ENCODE measurements at places on chromosomes 3 and 15. TPM values are rescaled to one million over a fixed set of nuclear protein-coding genes. Genes with fewer than 3 reads are reported as not detected.

DNA sequence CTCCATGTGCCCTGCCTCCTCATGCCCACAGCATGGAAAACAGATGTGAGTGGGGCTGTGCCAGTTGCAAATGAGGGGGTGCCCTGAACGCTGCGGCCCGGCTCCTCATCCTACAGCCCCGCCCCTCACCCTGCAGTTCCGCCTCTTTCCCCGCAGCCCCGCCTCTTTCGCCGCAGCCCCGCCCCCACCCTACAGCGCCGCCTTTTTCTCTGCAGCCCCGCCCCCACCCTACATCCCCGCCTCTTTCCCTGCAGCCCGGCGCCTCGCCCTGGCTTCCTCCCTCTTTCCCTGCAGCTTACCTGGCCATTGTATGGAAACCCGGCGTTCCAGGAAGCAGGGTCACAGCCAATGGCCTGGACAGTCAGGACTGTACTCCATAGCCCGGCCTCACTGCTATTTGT is 284.9 kb downstream of the TLE3 start:
- H3K4me1 ChIP-seq: peaks cover 6% of the 10 kb centered on the region
- no peak overlapping the region for H3K4me3 ChIP-seq
- no peak overlapping the region for H3K27ac ChIP-seq
- no peak for DNase-seq

Gene PAK6
- 0.07 TPM for total RNA-seq

Gene DUOXA1
- not detected for total RNA-seq

DNA sequence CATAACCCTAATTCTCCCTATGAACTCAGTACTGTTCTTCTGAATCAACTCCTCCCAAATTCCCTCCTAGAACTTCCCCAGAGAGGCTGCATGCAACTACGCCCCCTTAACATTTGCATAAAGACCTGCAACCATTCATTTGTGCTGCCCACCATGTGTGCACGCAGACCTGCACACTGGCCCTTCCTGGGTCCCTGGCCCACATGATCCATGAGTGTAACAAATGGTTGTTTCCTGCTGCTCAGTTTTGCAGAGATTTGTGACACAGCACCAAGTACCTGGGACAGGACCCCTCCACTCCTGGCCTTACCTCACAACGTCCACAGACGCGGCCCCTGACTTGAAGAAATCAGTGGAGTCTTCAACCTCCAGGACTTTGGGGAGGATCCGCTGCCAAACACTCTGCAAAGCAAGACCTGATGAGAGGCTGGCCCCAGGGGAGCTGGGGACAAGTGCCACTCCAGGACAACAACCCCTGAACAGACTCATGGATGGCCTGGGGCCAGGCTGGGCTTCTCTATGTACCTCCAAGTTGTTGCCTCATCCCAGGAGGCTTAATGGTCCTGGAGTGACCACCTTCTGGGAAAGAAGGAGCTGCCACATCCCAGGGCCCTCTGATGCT is 33.8 kb downstream of the ALDH1L1 start:
- no peaks in the 10 kb centered on the region for H3K27me3 ChIP-seq
- no peak for DNase-seq
- no peak overlapping the region for H3K4me3 ChIP-seq
- peaks cover 4% of the 10 kb centered on the region for H3K36me3 ChIP-seq
- H3K27ac ChIP-seq: no peak overlapping the region

DNA sequence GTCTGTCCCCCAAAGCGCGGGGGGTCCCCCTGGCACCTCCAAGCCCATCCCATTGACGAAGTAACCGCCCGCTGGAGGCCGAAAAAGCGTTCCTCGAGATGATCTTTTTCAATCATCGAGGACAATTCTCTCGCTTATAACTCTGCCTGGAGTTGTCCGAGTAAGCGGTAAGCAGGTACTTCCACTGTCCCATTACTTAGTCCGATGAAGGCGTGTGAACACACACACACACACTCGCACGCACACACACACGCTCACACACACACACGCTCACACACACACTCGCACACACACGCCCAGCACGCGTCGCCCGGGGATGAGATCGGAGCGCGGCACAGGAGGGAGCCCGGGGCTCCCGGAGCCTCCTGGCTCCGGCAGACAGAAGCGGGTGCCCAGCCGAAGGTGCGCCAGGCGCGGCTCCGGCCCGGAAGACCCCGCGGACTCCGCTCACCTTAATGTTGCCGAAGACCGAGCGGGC is 430 bp downstream of the SLCO2A1 start:
- H3K27me3 ChIP-seq: peaks cover 31% of the 10 kb centered on the region
- H3K27ac ChIP-seq: no peak overlapping the region
- H3K4me3 ChIP-seq: peak overlapping the region; percentile 73
- no peak for DNase-seq

DNA sequence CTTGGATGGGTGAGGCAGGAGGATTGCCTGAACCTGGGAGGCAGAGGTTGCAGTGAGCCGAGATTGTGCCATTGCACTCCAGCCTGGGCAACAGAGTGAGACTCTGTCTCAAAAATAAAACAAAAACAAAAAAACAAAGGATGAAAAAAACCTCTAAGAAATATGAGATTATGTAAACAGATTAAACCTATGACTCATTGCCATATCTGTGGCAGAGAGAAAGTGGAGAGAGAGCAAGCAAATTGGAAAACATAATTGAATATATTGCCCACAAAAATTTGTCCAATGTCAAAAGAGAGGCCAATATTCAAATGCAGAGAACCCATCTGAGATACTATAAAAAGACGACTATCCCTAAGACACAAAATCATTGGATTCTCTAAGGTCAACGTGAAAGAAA is 1106.0 kb downstream of the OTOL1 start:
- H3K27me3 ChIP-seq: no peaks in the 10 kb centered on the region
- peaks cover 7% of the 10 kb centered on the region for H3K4me1 ChIP-seq
- no peaks in the 10 kb centered on the region for H3K36me3 ChIP-seq
- no peak overlapping the region for H3K27ac ChIP-seq
- H3K4me3 ChIP-seq: no peak overlapping the region

DNA sequence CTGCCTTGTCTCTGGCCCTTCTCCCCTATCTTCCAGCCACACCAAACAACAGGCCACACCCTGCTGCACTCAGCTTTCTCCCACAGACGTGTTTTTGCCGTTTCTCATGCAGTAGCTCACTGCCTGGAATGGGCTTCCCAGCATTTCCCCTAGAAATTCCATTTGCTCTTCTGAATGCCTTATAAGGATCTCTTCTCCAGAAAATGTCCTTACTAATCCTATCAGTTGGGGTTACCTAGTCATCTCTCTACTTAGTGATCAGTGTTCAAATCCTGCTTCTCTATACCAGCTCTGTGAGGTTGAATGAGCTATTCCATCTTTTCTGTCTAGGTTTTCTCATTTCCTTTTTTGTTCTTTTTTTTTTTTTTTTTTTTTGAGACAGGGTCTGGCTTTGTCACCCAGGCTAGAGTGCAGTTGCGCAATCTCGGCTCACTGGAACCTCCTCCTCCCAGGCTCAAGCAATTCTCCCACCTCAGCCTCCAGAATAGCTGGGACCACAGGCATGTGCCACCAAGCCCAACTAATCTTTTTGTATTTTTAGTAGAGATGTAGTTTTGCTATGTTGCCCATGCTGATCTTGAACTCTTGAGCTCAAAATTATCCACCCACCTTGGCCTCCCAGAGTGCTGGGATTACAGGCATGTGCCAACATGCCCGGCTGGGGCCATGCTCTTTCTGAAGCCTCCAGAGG is 98.2 kb upstream of the CHD2 start:
- H3K27me3 ChIP-seq: no peaks in the 10 kb centered on the region
- DNase-seq: peak; percentile 14
- peak overlapping the region; percentile 43 for H3K27ac ChIP-seq
- H3K4me1 ChIP-seq: peaks cover 59% of the 10 kb centered on the region

Gene MTMR10
- total RNA-seq: 17.4 TPM

GRCh38 chr3:40741729-40742128 is 217.0 kb downstream of the ZNF621 start:
- no peak for DNase-seq
- no peaks in the 10 kb centered on the region for H3K4me1 ChIP-seq
- no peaks in the 10 kb centered on the region for H3K27me3 ChIP-seq
- no peaks in the 10 kb centered on the region for H3K36me3 ChIP-seq
- H3K4me3 ChIP-seq: no peak overlapping the region

DNA sequence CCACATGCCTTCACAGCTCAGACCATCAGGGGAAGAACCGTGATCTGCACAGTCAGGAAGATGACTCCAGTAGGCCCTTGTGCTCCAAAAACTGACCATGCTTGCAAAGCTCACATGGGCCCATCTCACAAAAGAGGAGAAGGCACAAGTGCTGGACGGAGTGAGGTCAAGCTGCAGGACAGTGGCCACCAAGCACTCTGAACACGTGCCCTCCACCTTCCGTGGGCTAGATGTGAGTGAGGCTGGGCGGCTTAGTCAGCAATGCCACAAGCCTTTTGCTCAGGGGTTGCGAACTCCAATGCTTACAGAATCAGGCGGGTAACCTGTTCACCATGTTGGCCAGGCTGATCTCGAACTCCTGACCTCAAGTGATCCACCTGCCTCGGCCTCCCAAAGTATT is 70.9 kb downstream of the SCN5A start:
- H3K4me3 ChIP-seq: no peak overlapping the region
- no peak overlapping the region for H3K27ac ChIP-seq
- H3K36me3 ChIP-seq: no peaks in the 10 kb centered on the region

GRCh38 chr3:154427685-154428285 is 2.2 kb downstream of the GPR149 start:
- DNase-seq: no peak
- H3K4me1 ChIP-seq: no peaks in the 10 kb centered on the region
- H3K4me3 ChIP-seq: no peak overlapping the region
- no peak overlapping the region for H3K27ac ChIP-seq

DNA sequence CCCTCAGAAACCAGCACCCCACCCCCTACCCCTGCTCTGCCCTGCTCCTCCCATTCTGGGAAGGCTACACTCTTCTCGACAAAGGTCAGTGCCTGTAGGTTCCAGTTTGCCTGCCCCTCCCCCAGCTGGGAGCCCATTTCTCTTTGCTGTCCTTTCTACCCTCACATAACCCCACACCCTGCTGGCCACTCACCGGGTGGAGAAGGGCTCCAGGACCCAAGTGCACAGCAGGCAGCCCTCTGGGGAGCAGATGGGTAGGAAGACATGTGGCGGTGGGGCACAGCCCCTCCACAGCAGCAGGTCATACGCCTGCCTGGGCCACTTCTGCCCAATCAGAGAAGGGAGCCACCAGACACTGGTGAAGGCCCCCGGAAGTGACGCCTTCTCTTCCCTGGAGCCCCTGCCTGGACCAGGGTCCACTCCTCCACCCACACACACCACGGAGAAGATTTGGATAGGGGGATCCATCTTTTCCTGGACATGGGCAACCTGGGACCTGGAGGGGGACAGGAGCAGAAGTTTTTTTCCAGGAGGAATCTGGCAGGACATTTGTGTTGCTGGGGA is at the start of gene THPO:
Gene THPO (minus strand): TSS at position 326 of the 564 bp plus-strand sequence. CDS start 1,948 bp downstream, outside the sequence.
- DNase-seq: peak; percentile 90
- peaks cover 10% of the 10 kb centered on the region for H3K36me3 ChIP-seq
- H3K27ac ChIP-seq: peak within 1 kb of the TSS; percentile 90
- peak within 1 kb of the TSS; percentile 90 for H3K4me3 ChIP-seq
- no peaks in the 10 kb centered on the region for H3K27me3 ChIP-seq

- no peak overlapping the region for H3K27ac ChIP-seq
- no peak overlapping the region for H3K4me3 ChIP-seq
- DNase-seq: no peak
- no peaks in the 10 kb centered on the region for H3K4me1 ChIP-seq
Observed at GRCh38 chr15:77127626-77128025, 56.7 kb upstream of the TSPAN3 start.

Gene RNU5B-1
- 417 TPM for total RNA-seq

DNA sequence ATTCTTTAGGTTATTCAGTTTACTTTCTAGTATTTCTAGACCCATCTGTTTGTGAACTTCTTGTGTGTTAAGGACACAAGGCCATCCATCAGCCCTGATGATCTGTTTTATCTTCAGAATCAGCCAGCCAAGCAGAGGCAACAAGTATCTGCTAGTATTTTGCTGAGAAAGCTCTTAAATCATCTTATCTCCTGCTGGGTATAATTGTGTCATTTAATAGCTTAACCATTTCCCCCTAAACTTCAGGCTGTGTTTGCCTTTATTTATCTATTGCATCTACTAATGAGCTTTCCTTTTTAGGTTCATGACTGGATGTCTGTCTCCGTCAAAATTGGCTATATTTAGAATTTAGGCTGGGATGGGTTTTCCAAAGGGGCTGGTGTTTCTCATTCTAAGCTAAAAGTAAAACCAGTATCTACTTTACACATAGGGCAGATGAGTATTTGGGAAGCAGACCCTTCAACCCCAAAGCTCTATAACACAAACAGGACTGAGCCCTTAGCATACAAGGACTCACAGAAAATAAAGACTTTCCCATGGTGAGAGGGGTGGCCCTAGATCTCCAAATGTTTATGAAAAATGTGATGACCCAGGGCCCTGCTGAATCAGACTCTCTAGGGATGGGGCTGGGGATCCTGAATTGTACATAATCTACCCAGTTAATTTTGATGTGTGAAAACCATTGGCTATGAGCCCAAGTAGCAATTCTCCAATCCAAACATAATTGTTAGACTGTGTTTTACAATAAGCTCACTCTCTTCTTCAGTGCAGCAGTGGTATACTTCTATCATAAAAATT is 65.3 kb upstream of the PSMD6 start:
- no peaks in the 10 kb centered on the region for H3K27me3 ChIP-seq
- H3K4me3 ChIP-seq: no peak overlapping the region
- H3K36me3 ChIP-seq: no peaks in the 10 kb centered on the region

DNA sequence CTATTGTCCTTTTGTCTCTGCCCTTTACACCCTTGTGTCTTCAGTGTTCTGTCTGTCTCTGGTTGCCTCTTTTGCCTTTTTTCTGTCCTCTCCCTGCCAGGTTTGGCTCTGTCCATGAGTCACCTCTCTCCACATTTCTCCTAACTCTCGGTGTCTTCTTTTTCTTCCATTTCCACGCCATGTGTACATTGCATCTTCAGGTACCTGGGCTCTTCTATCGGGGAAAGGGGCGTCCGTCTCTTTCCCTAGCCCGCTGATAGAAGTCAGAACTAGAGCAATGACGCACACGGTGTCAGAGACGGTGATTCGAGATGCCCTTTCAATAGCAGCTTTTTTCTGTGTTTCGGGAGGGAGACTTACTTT is 641 bp downstream of the OPA1 start:
- peaks cover 5% of the 10 kb centered on the region for H3K27me3 ChIP-seq
- DNase-seq: peak; percentile 7
- peaks cover 42% of the 10 kb centered on the region for H3K4me1 ChIP-seq
- H3K36me3 ChIP-seq: peaks cover 23% of the 10 kb centered on the region
- peak overlapping the region; percentile 86 for H3K27ac ChIP-seq

DNA sequence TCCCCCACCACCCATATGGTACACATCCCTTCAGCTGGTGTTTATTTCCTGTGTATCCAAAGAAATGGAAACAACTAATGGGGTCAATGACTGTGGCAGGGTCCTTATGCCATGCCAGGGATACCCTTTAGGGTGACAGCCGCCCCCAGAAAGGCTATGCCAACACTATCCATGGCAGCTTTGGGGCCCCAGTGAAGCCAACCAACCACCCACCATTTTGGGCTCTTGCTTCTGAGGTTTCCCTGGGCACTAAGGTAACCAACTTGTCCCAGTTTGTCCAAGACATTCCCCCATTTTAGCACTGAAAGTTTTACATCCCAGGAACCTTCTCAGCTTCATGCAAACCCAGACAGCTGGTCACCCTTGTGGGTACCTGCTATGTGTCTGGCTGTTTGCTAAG is 233.1 kb downstream of the VPS13C start:
- H3K4me3 ChIP-seq: no peak overlapping the region
- DNase-seq: no peak
- H3K27ac ChIP-seq: no peak overlapping the region
- no peaks in the 10 kb centered on the region for H3K4me1 ChIP-seq
- peaks cover 3% of the 10 kb centered on the region for H3K27me3 ChIP-seq
- no peaks in the 10 kb centered on the region for H3K36me3 ChIP-seq

- H3K27me3 ChIP-seq: peaks cover 2% of the 10 kb centered on the region
- no peaks in the 10 kb centered on the region for H3K36me3 ChIP-seq
- H3K4me1 ChIP-seq: no peaks in the 10 kb centered on the region
- no peak overlapping the region for H3K27ac ChIP-seq
- no peak overlapping the region for H3K4me3 ChIP-seq
Observed at GRCh38 chr3:124463234-124463633, 267.0 kb upstream of the UMPS start.

Gene SCAANT1
- not detected for total RNA-seq

Data from HepG2 (cell line).